ENCODE measurements at places on chromosomes 1 and 21.
A peak's percentile ranks its signal among the peaks of the same experiment; 100 is the strongest.

- DNase-seq: peak; percentile 39
These were observed 23.5 kb downstream of the TOR3A start for GRCh38 chr1:179105393-179105792.

GRCh38 chr1:193264313-193265065, 78.1 kb upstream of the B3GALT2 start:
- no peak for DNase-seq

DNA sequence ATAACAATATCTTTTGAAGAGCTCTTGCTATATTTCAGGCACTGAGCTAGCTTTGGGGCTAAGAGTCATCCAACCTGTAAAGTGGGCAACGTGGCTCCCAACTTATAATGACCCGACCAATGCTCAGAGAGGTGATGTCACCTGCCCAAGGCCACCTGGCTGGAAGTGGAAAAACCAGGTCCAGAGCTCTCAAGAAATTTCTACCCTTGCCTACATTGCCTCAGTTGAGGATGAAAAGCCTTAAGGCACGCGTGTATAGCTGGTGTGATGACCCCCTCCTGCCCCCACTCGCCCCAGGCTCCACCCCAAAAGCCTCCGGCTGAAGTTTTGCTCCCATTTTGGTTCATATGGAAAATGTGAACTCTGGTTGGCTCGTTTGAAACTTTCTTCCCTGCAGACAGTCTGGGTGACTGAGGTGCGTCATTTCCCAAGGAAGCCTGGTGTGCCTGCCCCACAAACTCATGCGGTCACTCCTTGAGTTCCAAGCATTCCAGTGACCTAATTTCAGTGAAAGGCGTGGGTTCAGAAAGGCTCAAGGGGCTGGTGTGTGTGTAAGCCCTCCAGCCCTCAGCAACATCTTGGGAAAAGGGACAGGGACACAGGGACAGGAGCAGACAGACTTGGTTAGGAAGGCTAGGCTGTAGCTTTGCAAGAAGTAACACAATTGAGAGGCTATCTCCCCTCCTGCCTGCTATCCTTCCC, 20.5 kb downstream of the HTR1D start:
- no peak for DNase-seq

DNA sequence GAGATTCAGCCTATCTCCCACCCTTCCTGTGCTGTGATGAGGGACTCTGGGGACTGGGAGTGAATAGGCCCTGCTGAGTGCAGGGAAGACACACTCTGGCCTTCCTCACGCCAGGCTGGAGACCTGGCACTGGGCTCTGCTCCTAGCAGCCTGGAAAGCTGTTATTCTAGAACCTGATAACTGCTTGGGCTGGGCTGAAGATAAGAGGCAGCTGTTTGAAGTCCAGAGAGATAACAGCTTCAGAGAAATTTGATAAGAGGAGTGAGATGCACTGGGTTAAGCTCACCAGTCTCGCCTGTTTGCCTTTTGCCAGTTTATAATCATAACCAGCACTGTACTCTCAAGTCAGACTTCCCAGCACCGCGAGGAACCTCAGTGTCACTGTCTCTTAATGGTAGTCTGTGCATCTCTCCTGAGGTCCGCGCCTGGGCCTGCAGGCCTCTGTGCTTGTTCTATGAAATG, 46.6 kb upstream of the GPR37L1 start:
- DNase-seq: no peak

DNA sequence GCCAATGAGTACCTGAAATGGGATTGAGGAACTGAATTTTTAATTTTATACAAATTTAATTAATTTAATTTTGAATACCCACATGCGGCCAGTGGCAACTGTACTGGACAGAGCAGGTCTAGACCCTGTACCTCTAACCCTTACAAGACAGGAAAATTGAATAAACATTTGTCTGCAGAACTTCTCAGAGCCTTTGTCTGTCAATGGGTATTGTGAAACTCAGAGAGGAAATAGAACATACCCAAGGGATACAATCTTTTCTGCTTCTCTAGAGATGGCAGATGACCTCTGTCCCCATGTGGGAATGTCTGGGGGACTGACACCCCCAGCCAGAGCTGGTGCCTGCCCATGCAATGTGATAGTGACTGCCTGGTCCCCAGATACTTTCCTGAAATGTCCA, 220.6 kb downstream of the TM2D1 start:
- DNase-seq: no peak

DNA sequence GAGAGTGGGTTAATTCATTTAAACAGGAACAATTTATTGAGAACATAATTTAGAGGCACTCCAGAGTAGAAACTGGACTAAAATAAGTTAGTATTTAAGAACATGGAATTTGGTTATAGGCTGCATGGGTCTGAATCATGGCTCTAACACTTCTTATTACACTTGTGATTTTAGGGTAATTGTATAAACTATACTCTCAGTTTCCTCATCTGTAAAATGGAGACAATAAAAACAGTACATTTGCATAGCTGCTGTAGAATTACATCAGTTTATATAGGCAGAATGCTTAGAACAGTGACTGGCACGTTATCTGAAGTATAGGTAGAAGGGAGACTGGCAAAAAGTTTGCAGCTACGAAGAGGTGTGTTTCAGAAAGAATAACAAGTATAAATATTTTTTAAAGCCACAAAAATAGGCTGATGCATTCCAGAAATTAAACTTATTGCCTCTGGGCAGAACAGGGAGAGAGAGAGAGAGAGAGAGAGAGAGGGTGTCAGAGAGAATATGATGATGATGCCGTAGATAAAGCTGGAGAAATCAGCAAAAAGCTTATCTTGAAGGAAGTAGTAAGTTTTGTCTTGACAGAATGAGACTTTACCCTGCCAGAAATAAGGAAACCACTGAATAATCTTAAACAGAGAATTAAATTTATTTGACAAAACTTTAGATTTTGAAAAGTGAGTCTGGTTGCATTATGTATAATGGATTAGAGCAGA, 8.1 kb upstream of the OR6K3 start:
- DNase-seq: no peak

- DNase-seq: peak; percentile 96
These were observed 20.6 kb downstream of the PYHIN1 start for GRCh38 chr1:158951956-158952355.

DNA sequence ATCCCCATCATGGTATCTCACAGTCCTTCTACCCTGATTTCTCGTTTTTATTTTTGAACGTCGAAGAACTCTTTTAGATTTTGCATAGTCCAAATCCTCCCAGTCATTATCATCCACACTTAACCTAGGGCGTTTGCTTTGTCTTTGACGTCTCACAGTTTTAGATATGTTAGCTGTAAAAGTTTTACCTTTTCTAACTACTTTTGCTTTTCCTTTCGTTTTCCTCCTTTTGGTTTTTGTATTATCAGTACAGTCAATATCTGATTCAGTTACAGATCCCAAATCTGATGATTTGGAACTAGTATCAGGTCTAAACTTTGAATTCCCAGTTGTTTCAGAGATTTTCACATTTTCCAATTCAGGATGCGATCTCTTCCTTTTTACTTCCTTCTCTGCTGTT, 13.1 kb upstream of the PSMG1 start:
- DNase-seq: no peak

- no peak for DNase-seq
These were observed 230.9 kb upstream of the IRF2BP2 start for GRCh38 chr1:234840843-234841242.

GRCh38 chr1:32900956-32901822, at the start of gene TMEM54:
TSS of gene TMEM54 (minus strand) at chr1:32901389. CDS start at chr1:32901238, 151 bp downstream.
- no peak for DNase-seq

- no peak for DNase-seq
These were observed 429 bp upstream of the DPH2 start for GRCh38 chr1:43969416-43969745.

- DNase-seq: no peak
These were observed 13.4 kb downstream of the ITSN1 start for GRCh38 chr21:33655588-33656221.

GRCh38 chr1:103208844-103209243, 100.5 kb upstream of the COL11A1 start:
- DNase-seq: no peak

- no peak for DNase-seq
These were observed 35.8 kb downstream of the ACOT11 start for GRCh38 chr1:54583871-54584270.

DNA sequence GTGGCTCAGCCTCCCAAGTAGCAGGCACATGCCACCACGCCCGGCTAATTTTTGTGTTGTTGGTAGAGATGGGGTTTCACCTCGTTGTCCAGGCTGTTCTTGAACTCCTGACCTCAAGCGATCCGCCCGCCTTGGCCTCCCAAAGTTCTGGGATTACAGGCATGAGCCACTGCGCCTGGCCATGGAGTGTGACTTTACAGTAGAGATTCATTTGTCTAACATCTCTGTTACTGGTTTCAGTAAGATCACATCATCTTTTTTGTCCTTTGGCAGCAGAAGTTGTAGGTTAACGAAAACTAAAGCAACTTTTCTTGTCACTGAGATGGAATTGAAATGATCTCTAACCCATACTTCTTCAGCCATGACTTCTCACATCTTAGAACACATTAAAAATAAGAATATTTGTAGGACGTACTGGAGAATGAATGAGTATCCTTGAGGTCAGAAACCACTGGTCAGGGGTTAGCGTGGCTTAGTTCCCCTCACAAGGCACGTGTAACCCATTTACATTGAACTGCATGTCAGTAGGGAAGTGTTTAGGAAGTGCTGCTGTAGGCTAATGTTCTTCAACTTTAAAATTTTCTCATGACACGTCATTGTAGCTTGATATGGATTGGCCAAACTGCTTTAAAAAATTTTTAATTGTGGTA, 75.9 kb downstream of the CAMTA1 start:
- DNase-seq: no peak

DNA sequence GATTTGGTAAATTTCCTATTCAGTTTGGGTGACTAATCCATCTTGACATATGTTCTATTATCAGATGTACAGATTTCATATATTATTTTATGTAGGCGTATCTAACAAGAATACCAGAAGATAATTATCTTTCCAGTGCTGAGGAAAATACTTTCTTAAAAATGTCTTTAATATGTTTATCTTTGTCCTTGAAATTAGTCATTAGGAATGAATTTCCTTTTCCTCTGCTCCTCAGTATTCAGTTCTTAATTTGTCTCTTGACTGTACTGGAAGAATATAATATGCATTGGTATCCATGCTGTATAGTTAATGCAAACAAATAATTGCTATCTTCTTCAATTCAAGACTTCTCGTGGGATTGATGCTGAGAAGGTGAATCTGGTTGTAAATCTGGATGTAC, 6.6 kb downstream of the DDX20 start:
- no peak for DNase-seq

- DNase-seq: no peak
These were observed 37.6 kb downstream of the PDE4B start for GRCh38 chr1:65830306-65830705.

- no peak for DNase-seq
These were observed 61.5 kb downstream of the RUNX1 start for GRCh38 chr21:34987501-34988072.

- DNase-seq: no peak
These were observed at the start of gene KCNJ10 for GRCh38 chr1:160069460-160070231. TSS of gene KCNJ10 (minus strand) at chr1:160070160. CDS start at chr1:160042532, 27,628 bp downstream.

GRCh38 chr1:175150596-175151319, 41.8 kb downstream of the KIAA0040 start:
- no peak for DNase-seq

GRCh38 chr1:37288900-37289299, 185.5 kb upstream of the ZC3H12A start:
- peak; percentile 94 for DNase-seq

DNA sequence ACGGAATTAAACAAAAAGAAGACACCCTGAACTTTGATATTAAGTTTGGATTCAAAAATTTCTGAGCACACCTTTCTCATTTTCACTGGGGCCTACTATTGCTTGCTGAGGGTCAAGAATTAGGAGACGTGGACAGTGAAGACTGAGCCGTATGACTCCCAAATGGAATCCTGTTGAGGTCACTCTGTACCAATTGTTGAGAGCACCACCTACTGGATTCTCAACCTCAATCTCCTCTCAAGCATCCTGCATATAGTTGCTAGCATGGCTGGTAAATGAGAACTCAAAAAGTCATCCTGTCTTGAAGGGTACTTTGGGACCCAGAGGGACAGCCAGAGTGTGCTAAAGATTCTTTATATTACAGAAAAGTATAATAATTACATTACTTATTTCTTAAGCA, 20.2 kb upstream of the MTR start:
- no peak for DNase-seq

GRCh38 chr1:87968197-87968955, 639.7 kb downstream of the LMO4 start:
- DNase-seq: no peak

DNA sequence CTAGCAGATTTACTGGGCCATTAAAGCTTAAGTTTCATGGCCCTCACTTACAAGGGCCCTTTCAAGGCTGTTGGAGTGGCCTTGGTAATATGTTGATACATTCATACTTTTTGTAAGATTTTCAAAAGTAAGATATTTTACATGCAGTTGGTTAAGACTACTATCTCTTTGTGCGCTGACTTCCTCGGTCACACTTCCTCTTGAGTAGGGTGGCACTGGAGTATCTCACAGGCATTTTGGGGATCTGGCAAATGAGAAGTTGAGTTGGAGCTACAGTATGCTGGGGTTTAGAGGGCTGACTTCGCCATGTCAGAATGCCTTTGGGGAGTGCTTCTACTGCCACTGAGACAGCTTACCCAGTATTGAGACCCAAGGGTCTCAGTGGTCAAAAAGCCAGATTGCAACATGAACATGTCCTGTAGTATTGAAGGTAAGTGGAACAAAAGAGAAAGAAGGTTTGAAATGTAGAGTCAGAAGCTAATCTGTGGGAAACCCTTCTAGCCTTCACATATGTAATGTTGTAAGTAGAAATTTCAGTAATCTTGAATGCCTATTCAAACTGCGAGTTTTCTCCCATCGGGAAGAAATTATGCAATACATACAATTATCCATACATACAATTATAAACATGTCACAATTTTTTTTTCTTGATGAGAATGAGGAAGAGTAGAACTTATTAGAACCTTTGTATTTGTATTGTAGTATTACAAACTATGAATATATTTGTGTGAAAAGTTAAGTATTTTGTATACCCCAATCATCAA, 32.3 kb upstream of the RALGPS2 start:
- DNase-seq: no peak

GRCh38 chr1:22709227-22709626, 1.4 kb upstream of the EPHB2 start:
- DNase-seq: peak; percentile 20

- DNase-seq: peak; percentile 84
These were observed 46.3 kb downstream of the UMODL1 start for GRCh38 chr21:42117229-42117966.

DNA sequence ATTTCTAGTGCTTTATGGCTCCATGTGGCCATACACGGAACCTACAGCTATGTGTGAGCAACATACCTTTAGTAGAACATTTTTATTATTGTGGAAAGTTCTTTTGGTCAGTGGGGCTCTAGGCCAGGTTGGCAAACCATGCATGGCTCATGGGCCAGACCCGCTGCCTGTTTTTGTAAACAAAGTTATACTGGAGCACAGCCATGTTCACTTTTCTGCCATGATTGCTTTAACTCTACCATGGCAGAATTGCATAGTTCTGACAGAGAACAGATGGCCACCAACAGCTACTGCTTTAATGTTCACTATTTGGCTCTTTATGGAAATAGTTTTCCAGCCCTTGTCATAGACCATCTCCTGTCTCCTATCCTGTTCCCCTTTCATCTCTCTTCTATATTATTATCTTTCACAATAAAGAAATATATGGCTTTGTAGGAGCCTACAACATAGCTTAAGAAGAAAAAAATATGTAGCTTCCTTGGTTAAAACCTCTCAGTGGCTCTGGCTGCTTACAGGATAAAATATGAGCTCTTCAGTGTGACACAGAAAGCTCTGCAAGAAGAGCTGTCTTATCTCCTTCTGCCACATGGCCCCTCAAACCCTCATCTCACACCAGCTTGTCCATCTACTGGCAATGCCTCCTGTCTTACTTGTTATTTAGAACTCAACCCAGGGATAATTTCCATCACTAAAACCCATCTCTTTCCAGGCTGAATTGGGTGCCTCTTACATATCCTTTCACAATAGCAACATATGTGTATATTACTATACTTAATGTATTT, 54.6 kb upstream of the RWDD3 start:
- no peak for DNase-seq

All from NAMALWA (cell line).